ENCODE measurements at places on chromosomes 7 and 10.

- no peak for DNase-seq
Measured at GRCh38 chr10:72841487-72841886, 52.1 kb upstream of the OIT3 start.

- DNase-seq, result no peak
Measured at GRCh38 chr7:77752016-77752415, 46.2 kb downstream of the TMEM60 start.

DNA sequence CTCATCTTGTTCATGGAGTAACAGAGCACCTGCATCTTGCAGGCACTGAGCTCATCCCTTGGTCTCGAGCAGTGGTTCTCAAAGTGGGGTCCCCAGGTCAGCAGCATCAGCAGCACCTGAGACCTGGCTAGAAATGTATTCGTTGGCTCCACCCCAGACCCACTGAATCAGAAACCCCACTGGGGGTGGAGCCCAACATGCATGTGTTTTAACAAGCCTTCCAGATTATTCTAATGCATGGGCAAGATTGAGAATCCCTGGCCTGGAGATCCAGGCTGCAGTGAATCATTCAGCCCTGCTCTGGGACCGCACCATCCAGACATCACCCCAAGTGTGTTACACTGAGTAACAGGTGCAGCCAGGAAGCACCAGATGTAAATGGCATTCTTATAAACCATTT, 85.1 kb upstream of the PPIF start:
- DNase-seq, result no peak

DNA sequence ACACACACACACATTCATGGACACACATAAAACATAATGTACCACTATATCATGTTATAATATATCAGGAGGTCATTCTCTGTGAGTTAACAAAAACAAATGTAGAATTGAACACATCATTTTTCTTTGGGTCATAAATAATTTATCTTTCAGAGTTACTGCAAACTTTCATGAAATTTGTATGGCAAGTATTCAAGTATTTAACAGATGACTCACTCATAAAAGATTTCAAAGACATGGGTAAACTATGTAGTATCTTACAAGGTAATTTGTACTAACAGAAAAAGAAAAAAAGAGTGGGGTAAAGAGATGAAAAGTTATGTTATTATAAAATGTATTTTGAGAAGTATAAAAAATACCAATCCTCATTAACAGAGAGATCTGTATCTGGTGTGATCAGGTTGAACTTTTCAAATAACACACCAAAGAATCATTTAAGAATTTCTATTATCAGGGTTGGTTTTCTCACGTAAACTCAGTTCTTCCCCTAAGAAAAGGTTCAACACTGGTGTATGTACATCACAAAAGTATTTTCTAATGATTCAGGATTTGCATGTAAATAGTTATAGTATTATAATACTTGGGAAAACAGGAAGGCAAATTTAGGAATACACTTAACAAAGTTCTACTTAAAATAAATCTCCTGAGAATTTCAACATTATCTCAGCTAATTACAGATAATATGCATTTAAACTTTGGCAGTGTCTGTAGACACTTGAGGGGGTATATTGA, 933.1 kb upstream of the LRRN3 start:
- DNase-seq, result peak; percentile 64

DNA sequence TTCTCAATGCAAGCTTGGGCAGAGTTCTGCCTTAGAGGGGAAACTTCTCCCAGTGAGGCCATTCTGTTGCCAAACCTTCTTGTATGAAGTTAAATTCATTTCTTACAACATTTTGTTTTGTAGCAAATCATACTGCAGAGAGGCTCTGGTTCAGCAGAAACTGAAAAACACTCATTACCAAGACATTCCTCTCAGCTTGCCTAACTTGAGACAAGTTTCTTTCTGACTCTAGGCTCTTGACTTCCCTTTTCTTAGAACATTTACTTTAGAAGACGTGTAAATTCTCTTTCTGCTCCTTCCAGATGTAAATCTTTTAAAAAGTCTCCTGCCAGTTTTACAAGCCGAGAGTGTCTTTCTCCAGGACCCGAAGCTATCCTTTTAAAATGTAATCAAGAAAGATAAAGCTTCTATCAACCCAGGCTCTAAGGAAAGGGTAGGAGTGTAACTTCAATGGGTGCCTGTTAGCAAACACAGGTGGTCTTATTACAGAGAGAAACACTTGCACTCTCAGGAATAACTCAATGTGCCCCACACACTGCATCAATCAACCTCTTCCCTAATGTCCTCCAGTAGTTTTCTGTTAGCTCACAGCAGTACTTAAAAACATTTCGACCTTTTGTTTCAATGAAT, 80.5 kb upstream of the TAS2R16 start:
- no peak for DNase-seq

GRCh38 chr7:89728481-89728880, 425.8 kb upstream of the STEAP1 start:
- no peak for DNase-seq

GRCh38 chr10:84088626-84089025, 50.7 kb upstream of the GHITM start:
- no peak for DNase-seq

DNA sequence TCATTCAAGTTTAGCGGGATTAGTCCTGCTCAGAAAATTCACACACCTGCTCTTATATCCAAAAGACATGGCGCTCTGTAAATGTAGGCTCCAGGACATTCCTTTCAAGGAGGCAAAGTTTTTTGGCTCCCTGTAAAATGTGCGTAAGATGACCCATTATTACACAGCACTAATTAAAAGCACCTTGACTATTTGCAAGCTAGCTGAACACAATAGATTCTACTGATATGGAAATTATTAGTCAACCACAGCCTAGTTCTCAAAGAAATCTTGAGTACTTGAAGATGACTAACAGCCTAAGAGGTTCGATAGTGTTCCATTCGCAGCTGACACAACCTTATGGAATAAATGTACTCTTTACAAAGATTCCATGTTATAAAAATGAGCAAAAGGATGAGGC, 175.2 kb downstream of the BMPER start:
- peak; percentile 62 for DNase-seq

DNA sequence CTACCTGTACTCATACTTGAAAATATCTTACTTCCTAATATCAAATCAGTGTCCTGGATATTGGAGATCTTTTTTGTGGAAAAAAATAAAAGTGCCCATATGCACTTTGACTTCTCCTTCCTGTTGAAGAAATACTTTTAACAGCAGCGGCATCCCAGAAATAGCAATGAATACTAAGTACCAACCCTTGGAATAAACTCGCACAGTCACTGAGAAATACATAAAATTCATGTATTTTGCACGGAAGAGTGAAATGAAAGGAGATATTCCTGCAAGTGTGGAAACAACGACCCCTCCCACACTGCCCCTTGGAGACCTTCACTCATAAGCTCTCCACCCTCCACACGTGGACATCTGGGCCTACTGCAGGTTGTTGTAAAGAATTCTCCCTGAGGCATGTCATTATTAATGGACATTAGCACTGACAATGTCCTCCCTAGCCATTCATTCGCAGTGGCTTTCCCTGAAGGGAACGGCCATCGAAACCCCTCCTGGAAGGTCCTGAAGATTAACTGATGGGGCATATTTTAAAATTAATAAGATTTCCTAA, 407.6 kb upstream of the PFKP start:
- DNase-seq, result no peak

DNA sequence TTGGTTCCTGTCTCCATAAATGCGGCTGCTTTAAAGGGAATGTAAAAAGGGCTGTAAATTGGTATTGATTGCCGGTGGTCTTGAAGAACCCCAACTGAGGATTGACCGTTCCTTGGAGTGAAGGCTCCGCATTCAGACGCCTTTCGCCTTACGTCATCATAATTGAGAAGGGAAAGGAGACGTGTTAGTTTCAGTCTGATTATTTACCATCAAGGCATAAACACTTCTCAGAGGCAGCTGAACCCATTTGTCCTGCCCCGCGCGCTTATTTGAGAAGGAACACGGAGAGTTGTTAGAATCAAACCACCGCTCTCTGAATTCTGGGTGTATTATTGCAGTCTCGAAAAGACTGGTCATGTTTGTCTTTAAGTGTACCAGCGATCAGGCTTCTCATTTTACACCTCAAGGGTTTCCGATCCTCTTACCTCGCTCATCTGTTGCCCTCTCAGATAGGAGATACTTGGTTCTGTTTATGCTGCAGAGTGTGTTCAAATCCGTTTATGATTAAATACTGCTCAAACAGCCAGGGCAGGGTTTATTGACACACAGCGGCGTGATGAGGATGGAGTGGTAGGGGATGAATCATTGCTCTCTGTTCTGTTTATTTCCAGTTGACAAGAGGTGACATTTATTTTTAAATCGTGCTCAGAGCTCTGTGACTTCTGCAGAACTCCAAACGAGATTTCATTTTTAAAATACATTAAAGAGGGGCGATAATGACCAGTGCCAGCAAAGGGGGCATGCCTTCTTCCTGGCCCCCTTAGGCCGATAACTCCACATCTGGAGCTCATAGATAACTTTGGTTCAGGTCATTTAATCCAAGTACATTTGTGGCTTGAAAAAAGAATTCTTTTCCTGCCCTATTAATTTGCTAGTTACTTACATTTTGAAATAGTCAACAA, 30.4 kb downstream of the FOXK1 start:
- DNase-seq, result peak; percentile 50

DNA sequence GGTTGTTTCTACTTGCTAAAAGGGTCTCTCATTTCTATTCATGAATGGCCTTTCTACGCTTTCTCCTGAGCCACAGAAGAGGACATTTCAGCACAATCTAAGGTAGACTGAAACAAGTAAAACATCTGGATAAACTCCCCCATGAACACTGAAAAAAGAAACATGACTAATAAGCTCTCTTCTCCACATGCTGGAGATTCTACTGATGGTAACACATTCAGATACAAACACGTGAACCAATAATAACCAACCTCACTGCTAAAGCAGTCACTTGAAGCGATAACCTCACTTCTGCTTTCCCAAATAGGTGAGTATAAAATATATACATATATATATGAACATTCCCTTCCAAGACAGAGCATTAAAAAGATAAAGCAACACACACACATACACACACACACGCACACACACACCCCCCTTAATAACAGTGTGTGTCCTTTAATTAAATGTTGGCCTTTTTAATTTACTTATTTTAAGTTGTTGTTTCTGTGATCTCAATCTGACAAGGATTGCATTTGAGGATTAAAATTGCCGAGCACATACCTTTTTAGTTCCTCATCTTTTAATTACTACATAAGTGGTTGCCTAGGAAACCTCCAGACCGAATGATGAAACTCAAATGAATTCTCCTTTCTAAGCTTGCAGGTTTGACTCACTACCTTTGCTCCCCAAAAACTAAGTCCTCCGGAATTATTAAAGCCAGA, 292.4 kb upstream of the KLF14 start:
- DNase-seq, result peak; percentile 86

GRCh38 chr10:5457741-5458140, 41.6 kb downstream of the CALML5 start:
- DNase-seq, result no peak

GRCh38 chr7:132417103-132417906, 159.0 kb downstream of the PLXNA4 start:
- no peak for DNase-seq

DNA sequence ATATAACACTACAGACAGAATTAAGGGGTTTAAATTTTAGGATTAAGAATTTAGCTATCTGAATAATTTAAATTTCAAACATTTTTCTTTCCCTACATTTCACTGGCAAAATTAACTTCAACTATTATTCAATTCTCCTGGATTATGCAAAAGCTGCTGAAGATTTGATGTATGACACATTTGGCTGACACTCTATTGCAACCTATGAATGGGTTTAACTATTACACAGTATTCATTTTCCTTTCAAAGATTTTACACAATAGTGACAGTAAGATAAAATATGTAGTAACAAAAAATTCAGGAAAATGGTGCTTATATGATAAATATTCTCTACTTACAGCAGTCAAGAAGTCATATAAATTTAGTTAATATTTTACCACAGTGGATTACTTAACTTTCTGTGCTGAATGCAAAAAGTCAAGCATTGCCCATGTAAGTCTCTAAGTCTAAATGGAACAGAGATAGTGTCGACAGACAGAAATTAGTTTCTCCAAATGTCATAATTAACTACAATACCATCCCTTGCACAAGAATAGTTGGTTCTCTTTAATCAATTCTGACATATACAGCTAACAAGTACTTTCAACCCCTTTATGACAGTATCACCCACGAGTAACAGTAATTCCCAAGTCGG, 194.1 kb upstream of the FRMD4A start:
- DNase-seq, result no peak

- DNase-seq, result no peak
Measured at GRCh38 chr7:29592866-29593265, 29.2 kb downstream of the PRR15 start.

DNA sequence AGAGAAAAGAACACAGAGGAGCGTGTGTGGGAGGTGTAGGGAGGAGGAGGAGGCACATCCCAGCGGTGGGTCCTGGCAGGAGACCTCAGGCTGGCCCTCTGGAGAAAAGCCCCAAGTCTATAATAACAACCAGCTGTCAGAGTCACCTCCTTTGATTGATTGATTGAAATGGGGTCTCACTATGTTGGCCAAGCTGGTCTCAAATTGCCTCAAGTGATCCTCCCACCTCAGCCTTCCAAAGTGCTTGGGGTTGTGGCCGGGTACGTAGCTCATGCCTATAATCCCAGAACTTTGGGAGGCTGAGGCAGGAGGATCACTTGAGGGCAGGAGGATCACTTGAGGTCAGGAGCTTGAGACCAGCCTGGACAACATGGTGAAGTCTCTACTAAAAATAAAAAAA, 103.0 kb upstream of the ANLN start:
- no peak for DNase-seq

DNA sequence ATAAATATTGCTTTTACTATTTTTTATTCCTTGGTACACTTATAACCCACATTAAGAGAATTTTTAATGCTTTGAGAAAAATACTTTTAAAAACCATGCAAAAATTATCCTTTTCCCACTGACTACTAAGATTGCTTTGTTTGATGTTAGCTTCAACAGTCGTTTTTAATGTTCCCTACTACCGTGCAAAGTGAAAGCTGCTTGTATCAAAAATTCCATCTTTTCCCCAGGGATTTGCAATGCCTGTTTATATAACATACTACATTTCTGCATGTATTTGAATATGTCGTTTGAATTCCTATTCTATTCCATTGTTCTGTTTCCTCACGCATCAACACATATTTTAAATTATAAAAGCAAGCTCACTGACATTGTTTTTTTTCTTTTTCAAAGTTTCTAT, 54.4 kb downstream of the TFPI2 start:
- no peak for DNase-seq

- DNase-seq, result no peak
Measured at GRCh38 chr7:128037081-128037480, 5.8 kb upstream of the LRRC4 start.

GRCh38 chr10:31864834-31865518, 63.7 kb downstream of the ARHGAP12 start:
- DNase-seq, result peak; percentile 75

GRCh38 chr7:143018931-143019330, 8.0 kb downstream of the OR9A2 start:
- no peak for DNase-seq

GRCh38 chr7:79652619-79653018, 199.2 kb upstream of the MAGI2 start:
- DNase-seq, result no peak

GRCh38 chr7:114530057-114530611, 115.5 kb downstream of the FOXP2 start:
- DNase-seq, result peak; percentile 11
